ENCODE measurements at places on chromosomes 13 and 19.
A peak's percentile ranks its signal among the peaks of the same experiment; 100 is the strongest.

DNA sequence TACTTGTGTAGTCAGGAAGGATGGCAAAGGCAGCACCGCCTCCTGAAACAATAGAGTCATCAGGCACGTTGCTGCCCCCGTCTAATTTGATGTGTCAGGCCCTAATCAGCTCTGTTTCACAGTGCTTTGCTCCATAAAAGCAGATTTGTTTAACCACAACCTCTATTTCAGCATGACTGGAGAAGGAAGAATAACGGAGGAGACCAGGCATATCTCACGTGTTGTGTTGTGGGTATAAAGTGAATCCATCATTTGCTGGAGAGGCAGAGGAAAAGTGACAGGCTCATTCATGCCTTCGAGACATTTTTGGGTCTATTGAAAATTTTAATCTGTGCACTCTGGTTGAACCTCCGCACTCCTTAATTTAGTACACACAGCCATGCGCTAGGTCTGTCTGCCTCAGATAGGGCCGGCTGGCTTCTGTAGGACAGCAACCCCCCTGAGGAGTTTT, 940.4 kb upstream of the SLC10A2 start:
- no peak for DNase-seq

DNA sequence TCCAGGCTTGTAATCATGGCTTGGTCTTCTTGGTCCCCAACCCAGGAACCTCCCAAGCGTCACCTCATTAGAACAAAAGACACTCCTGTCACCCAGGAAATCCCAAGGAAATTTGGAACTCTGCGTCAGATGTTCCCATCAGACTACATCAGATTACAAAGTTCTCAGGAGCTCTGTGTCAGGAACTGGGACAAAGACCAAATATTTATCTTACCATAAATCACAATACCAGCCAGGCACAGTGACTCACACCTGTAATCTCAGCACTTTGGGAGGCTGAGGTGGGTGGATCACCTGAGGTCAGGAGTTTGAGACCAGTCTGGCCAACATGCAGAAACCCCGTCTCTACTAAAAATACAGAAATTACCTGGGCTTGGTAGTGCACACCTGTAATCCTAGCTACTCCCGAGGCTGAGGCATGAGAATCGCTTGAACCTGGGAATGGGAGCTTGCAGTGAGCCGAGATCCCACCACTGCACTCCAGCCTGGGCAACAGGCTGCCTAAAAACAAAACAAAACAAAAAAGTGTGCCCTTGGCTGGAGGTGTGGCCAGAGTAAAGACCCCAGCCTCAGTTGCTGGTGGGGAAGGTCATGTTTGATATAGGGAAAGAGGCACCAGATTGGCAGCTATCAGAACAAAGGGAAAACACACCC, 16.7 kb upstream of the CCDC124 start:
- no peak for DNase-seq

DNA sequence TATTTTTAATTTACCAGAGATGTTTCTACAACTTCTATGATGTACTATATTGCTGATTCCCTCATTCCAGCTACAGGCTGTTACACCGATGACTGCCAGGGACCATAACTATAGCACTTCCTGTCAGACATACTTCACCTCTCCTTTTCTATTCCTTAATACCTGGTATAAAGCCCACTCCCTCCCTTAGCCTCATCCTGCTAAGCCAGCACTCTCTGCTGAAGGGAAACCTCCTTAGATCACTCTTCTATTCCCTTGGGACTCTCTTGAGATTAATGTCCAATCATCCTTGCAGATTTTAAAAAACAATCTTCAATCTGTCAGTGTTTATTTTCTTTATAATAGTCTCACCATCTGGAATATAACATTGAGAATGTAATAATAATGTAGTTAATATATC, 127.9 kb downstream of the DIAPH3 start:
- DNase-seq: no peak

DNA sequence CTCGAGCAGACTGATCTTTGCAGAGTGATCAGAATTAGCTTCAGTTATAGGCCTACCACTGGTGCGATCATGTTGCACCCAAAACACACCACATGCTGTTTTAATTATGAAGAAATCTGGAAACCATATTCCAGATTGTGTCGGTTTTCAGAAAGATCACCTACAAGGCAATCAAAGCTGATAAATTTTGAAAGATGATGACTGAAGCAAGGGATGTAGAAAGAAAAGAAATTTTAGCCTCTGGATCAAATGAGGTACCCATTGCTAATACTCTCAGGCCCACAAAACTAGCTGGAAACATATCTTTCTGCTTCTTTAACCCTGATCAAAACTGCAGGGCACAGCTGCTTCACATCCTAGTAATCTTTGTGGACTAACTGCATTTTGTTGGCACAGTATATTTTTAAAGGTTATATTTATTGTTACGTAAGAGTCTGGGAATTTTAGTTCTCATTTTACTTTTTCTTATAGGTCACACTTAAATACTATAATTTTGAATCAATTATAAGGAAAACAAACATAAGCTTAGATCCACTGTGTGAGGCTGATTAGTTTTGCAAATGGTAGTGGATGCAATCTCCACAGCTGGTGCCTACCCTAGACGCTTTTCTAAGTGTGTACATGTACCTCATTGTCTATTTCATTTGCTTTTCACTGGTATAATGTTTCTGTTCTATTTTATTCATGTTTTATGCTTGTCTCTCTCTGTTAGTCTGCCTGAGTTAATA, 150.9 kb downstream of the RGCC start:
- no peak for DNase-seq

GRCh38 chr13:101989798-101990350, 412.0 kb downstream of the FGF14 start:
- no peak for DNase-seq

DNA sequence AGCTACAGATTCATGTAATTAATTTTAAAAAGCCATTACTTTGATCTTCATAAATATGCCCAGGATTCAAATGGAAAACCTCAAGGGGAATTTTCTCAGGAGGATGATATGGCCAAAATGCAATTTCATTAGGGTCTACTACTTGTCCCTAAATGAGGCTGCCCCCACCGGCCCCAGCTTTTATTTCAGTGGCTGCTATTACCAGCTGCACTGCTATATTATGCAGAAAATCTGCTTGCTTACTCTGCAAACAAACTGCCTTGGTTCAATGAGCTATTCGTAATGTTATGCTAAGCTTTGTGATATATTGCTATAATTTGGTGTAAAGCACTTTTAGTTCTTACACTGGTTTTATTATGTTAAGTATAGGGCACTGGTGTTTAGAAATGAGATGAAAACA, 137.3 kb upstream of the TMTC4 start:
- DNase-seq: no peak

DNA sequence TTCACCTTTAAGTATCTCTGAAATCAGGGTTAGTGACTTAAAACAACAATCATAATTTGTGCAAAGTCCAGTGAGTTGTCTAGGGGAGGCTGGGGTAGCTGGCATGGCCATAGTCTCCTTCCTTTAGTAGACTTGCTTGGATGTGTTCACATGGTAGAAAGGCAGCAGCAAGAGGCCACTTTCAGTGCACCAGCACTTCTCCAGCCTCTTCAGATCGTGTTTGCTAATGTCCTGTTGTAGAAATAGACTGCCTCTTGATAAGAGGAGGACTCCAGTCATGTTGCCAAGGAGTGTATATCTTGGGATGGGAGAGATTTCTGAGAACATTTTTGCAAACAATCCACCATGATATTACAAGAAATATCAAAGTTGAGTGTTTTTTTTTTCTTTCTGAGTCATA, 22.9 kb downstream of the WDFY2 start:
- DNase-seq: no peak

DNA sequence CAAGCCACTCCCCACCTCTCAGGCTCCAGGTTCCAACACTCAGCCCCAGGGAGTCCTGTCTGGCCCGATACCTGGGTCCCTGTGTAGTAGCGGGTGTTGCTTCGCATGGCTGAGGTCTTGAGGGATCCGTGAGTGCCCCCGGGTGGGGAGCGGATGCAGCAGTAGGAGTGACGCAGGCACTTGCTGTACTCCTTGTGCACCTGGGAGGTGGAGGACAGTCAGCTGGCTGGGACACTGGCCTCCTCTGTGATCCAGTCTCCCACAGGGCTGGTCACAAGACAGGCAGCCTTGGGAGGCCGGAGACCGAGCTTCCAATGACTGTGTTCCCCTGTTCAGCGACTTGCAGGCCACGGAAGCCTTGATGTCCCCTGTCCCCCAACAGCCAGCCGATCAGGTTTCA, 16.3 kb upstream of the ASF1B start:
- DNase-seq: no peak

DNA sequence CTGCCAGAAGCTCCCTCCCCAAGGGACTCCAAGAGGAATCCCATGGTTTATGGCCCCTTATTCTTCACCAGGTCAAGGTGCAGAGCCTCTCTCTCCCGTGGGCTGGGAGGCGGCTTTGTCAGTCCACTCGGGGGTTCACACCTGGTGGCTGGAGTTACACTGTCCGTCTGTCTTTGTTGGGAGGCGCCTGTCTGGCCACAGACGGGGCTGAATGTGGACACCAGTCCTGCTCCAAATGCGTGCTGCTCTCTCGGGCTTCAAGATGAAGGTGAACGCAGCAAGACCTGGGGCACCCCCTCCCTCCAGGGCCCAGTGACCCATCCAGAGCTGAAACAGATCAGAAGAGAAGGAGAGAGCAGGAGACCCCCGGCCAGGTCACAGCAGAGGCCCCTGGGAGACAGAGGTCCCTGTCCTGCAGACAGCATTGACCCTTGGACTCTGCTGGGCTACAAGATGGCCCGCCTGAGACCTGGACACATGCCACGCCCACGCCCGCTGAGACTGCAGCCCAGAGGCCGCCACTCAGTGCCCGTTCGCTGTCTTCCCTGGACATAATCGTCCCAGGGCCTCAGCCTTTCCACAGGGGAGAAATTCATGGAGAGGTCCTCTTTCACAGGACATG, 29.9 kb upstream of the TUBGCP3 start:
- DNase-seq: no peak

GRCh38 chr13:52361225-52361624, 44.7 kb downstream of the THSD1 start:
- DNase-seq: no peak

- DNase-seq: no peak
These were observed 422.3 kb downstream of the SPRY2 start for GRCh38 chr13:79918620-79919019.

- peak; percentile 33 for DNase-seq
These were observed 62.5 kb downstream of the RFX2 start for GRCh38 chr19:6047741-6048251.

GRCh38 chr13:30017880-30018279, 167.5 kb upstream of the UBL3 start:
- DNase-seq: no peak

- DNase-seq: no peak
These were observed 217.1 kb downstream of the COL4A1 start for GRCh38 chr13:110089815-110090214.

DNA sequence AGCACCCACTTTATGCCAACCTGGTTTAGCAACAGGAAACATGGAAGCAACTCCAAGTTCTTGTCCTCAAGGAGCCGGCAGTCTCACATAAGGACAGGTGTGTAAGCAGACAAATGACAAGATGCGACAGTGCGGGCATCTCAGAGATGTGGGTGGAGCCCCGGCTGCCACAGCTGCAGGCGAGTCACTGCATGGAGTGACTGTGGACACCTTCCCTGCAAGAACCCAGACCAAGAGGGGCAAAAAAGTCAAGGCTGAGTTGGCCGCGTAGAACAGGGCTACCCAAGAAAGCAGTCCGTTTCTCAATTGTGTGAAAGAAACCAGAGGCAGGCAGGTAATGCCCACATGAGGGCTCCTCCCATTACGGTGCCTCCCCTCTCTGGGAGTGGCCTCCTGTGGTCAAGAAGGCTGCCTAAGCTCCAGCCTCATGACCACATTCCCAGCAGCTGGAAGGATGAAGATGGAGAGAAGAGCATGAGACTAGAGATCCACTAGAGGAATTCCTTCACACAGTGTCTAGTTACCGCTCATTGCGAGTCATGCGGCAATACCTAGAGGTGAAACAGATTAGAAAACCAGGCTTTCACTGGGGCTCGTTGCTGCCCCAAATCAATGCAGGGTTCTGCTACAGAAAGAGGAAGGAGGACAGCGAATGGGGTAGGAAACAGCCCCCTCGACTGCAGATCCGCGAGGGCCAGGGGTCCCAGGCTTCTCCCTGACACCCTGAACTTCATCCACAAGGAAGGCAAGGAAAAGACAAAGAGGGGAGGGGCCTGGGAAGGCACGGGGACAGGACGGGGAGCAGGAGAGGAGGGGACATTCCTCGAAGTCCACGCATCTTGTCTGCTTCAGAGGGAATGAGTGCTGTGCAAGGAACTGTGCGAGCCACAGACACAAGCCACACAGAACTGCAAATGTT, 80.2 kb downstream of the SPACA7 start:
- DNase-seq: no peak

- no peak for DNase-seq
These were observed 687 bp upstream of the FTL start for GRCh38 chr19:48964205-48965039.

DNA sequence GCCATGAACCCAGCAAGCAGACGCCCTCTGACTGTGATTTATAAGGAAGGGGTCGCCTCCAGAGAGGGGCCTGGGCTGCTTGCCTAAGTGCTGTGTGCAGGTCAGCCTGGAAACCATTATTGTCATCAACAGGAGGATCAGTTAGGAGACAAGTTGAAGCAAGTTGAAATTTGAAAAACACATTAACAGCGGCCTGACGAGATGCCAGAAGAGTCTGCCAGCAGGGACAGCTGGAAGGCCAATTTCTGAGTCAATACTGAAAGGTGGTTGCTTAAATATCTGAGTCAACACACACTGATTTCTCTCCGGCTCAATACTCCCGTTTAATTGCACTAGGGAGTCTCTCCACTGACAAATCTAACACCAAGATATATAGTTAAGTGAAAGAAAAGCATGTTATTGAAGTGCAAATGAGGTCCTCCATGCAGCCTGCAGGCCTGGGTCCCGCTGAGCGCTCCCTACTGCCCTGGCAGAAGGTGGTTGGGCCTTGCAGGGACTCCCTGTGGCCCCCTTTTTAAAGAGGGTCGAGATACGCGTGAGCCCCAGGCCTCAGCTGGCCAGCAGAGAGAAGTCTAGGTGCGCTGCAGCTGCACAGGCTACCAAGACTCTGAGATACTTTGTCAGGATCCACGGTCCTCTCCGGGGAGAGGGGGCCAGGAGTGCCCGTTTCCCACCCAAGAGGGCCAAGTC, 91.1 kb downstream of the RNASEH2B start:
- no peak for DNase-seq

DNA sequence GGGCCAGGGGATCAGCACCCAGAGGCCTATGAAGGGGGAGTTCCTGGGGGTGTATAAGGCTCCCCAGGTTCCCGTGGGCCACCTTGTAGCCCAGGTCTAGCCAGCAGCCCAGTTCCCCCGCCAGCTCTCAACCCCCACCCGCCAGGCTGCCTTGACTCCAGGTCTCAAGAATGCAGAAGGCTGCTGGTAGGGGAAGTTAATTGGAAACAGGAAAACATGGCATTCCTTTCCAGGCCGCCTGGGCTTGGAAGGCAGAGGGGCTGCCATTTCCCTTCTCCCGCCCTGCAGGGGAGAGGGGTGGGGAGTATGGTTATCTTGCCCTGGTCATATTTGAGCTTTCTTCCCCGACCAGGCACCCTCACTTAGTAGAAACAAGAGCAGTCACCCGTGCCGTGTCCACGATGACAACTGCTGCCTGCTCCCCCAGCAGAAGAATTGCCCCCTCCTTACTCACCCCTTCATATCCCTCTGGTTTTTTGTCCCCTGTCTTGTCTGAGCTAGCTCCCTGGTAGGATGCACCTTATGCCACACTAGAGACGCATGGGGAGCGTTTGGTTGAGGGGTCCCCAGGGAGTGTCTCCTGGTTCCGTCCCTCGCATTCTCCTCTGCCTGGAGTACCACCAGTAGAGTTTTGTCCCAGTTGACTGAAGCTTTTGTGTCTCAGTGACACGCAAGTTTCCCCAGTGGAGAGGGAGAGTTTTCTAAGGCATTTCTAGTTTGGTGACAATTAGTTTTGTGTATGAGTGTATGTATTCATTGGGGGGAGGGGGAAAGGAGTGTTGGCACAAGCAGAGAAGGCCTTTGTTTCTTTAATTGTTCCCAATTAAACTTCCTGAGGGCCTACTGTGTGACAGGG, 4.5 kb downstream of the BICRA start:
- DNase-seq: no peak

Measured in SW 1271 (cell line).